ENCODE measurements at places on chromosomes 7 and 10. TPM values are rescaled to one million over a fixed set of nuclear protein-coding genes. Genes with fewer than 3 reads are reported as not detected.

Gene SLC13A1
- not detected for polyA plus RNA-seq

Gene PTF1A
- not detected for polyA plus RNA-seq

Gene ELAPOR2
- 1.8 TPM for polyA plus RNA-seq

Gene AKR1C2
- polyA plus RNA-seq: 37.5 TPM

Gene CD36
- polyA plus RNA-seq: 3.6 TPM

Gene CAV2
- polyA plus RNA-seq: 13.9 TPM

Measured in esophagus (tissue), 2 donors.